Amniotic stem cell (primary cell): ENCODE measurements at places on chromosomes 1 and 21.
A peak's percentile ranks its signal among the peaks of the same experiment; 100 is the strongest.

- no peak for DNase-seq
These were observed 38.0 kb upstream of the TIAM1 start for GRCh38 chr21:31382060-31382459.

GRCh38 chr1:40153073-40153770, 8.0 kb upstream of the RLF start:
- peak; percentile 19 for DNase-seq

DNA sequence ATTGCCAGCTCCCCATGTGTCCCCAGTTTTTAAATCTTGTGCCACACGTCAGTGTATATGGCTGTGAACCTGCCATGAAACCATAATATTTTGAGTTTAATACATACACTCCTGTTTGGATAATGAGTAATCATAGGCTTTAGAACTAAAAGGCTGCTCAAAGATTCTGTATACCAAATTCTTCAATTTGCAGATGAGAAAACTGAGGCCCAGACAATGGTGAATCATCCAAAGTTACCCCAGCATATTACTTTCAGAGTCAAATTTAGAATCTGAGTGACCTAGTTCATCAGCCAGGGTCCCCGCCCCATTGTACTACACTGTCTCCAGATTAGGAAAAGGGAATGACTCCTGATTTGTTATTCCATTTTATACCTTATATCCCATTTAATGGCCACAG, 224.6 kb downstream of the FGGY start:
- no peak for DNase-seq

- peak; percentile 89 for DNase-seq
These were observed 31.7 kb downstream of the RCSD1 start for GRCh38 chr1:167661527-167662426.

DNA sequence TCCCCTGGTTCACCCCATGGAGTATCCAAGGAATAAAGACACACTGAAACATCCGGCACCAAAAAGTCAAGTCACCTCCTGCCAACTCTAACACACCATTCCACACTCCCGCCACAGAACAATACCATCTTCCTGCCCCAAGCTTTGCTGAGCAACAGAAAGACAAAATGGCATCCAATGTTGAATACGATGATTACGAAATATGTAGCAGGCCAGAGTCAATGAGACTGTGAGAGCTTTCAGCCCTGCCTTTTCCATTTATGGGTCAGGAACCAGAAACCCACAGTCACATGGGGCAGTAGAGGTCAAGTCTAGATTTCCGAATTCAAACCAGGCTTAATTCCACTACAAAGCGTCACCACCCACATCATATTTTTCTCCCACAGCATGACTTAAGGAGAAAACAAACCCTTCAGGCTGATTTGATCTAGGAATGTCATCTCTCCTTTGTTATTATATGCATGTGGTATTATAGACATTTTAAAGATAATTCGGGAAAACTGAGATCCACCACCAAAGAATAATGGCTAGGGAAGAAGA, 249.8 kb downstream of the SETD4 start:
- no peak for DNase-seq

DNA sequence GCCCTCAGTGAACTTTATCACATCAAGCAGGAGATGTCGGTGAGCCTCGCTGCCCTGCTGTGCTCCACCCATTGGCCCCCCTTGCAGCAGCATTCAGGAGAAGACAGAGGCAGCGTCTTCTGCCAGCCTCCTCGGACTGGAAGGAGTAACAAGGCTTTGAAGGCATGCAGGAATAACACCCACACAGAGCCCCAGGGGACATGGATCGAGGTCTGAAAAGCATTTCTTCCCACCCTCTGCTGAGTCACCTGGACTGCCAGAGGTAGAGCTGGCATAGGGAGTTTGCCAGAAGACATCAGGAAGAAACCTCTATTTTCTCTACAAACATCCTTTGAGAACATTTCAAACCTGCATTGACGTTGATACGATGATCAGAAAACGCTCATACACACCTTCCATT, 42.9 kb downstream of the COL18A1 start:
- no peak for DNase-seq

GRCh38 chr1:38244218-38244845, 197.7 kb upstream of the POU3F1 start:
- DNase-seq: no peak

GRCh38 chr1:212162635-212163034, 122.6 kb upstream of the PPP2R5A start:
- DNase-seq: no peak

- DNase-seq: no peak
These were observed 38.7 kb downstream of the RGS5 start for GRCh38 chr1:163163881-163164582.

DNA sequence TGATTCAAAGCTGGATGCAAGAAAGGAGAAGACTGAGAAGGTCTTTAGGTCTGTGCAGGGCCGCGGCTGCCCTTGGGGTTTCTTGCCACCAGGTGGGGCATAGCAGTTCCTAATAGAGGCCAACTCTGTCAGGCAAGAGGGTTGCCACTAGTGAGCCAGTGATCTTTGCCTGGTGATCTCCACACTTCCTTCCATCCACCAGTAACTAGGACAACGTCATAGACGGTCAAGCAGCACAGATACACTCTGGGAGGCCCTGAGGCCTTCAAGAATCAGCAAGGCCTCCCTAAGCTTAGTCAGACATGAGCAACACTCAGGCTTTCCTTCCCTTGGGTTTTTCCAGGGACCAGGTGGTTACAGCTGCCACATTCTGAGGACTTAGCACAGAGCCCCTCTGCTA, 32.9 kb upstream of the ATP2B4 start:
- DNase-seq: no peak

DNA sequence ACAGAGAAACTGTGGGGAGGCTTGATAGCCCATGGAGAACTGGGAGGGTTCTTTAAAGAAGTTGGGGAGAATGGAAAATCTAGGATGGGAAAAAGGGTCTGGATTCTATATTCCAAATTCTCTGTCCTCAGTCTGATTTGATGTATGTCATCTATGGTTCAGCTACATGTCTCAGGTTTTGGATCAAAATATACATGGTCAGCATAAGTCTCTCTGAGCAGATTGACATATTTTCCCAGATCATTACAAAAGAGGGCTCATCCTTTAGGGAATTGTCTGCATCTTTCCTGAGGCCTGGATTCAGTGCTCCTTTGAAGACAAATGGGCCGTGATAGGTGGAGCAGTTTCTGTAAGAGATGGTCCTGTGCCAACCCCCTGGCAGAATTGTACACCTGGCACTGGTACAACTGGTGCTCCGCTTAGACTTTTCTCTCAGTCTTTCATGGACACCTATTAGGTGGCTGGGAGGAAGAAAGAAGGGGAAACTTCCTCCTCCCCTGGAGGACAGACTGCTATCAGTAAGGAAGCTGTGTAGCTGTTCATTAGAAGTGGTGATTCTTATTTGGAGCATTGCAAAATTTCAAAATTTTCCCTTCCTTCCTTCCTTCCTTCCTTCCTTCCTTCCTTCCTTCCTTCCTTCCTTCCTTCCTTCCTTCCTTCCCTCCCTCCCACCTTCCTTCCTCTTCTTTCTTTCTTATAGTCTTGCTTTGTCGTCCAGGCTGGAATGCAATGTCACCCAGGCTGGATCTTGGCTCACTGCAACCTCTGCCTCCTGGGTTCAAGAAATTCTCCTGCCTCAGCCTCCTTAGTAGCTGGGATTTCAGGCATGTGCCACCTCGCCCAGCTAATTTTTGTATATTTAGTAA, 26.1 kb upstream of the RGL1 start:
- no peak for DNase-seq

- DNase-seq: no peak
These were observed 65.2 kb downstream of the PUM1 start for GRCh38 chr1:31000301-31000700.

DNA sequence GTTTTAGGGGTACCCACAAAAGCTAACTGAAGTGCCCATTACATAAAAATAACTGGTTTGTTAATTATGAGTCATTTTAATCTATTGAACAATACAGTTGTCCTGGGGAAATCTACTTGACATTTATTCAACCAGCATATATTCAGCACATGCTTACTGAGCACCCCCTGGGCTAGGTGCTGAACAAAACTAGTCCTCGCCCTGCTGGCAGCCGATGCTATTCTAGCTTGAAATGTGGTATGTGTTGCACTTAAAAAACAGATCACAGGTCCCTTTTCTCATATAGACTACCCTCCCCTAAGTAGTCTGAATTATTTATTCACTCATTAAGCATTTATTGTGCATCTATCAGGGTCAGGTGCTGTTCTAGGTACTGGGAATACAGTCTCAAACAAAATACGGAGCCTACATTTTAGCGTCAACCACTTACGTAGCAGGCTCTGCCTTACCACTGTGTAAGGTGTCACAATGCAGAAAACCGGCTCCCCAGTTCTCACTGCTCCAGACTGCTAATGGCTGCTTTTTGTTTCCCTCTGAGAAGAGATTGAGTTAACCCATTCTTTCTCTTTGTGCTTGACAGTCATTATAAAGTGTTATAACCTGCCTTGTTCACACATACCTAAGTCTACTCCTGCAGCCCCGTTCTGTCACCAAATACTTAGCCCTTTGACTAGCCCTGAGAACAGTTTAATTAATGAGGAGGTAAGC, 57.1 kb downstream of the ADCY10 start:
- no peak for DNase-seq

GRCh38 chr1:176517484-176517883, 54.5 kb downstream of the PAPPA2 start:
- no peak for DNase-seq

DNA sequence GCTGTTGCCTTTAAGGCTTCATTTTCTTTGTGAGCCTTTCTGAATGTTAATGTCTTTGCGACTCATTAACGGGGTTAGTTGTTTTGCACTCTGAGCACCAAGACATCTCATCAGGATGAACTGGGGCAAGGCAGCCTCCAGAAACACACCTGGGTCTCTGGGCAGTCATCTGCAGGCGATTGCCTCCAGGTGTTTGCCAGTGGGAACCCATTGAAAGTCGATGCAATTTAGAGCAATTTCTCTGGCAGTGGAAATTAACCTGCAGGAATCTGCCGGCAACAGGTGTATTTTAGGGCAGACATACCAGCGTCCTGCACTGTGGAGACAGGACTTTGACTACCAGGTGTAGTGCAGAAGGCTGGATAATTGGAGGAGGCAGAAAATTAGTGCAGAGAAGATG, 661.0 kb upstream of the PTBP2 start:
- no peak for DNase-seq

GRCh38 chr1:23483321-23484252, at the start of gene ASAP3:
Gene ASAP3 (minus strand): TSS chr1:23484179. CDS start chr1:23484133, 46 bp downstream.
- no peak for DNase-seq

- DNase-seq: no peak
These were observed 16.8 kb upstream of the DLGAP3 start for GRCh38 chr1:34946211-34946610.

DNA sequence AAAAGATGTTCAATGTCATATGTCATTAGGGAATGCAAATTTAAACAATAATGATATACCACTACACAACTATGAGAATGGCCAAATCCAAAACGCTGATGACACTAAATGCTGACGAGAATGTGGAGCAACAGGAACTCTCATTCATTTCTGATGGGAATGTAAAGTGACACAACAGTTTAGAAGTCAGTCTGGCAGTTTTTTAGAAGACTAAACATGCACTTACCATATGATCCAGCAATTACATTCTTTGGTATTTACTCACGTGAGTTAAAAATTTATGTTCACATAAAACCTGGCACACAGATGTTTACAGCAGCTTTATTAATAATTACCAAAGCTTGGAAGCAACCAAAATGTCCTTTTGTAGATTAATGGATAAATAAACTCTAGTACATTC, 110.4 kb upstream of the C1orf21 start:
- no peak for DNase-seq

GRCh38 chr1:22868331-22868730, 104.3 kb downstream of the LACTBL1 start:
- no peak for DNase-seq
